ENCODE measurements at places on chromosomes 12 and 14.

- DNase-seq: no peak
Observed at GRCh38 chr14:22547313-22547947, 41.6 kb downstream of the DAD1 start.

DNA sequence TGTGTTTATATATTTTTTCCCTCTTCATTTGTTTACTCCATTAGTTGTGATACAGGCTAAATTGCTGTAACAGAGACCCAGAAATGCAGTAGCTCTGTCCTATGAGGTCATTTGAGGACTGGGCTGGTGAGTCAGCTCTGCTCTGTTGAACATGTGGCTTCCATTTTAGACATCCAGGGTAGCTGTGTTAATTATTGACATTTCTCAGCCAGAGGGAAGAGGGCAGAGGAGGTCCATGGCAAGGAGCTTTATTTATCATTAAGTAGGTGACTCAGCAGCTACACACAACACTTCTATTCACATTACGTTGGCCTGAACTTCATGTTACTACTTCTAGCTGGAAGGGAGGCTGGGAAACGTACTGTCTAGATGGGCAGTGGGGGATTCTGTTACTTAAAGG is 85.4 kb downstream of the PTCSC3 start:
- no peak for DNase-seq

DNA sequence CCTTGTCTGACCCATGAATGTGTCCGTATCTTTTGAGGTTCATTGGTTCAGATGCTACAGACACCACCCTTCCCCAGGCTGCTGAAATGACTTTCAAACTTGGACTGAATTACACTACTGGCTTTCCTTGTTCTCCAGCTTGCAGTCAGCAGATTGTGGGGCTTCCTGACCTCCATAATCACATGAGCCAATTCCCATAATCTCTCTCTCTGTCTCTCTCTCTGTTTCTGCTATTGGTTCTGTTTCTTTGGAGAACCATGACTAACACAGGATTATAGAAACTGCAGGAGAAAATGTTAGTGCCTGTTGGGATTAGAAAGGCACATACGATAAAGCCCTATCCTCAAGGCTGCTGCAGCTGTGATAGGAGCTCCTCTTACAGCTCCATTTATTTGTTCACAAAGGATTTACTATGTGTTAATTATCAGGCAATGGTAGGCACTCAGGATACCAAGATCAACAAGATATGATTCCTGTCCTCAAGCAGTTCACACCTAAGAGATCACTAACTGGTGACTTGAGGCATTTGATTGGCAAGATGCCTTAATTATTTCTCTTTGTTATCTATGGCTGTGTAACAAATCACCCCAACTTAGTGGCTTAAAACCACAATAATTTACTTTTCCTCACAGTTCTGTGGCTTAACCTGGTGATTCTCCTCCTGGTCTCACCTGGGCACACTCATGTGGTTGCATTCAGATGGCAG is 10.2 kb upstream of the NYNRIN start:
- no peak for DNase-seq

GRCh38 chr14:69581316-69581935 is 6.8 kb upstream of the CCDC177 start:
- DNase-seq: no peak

GRCh38 chr14:90892970-90893369 is 76.7 kb upstream of the TTC7B start:
- DNase-seq: no peak

DNA sequence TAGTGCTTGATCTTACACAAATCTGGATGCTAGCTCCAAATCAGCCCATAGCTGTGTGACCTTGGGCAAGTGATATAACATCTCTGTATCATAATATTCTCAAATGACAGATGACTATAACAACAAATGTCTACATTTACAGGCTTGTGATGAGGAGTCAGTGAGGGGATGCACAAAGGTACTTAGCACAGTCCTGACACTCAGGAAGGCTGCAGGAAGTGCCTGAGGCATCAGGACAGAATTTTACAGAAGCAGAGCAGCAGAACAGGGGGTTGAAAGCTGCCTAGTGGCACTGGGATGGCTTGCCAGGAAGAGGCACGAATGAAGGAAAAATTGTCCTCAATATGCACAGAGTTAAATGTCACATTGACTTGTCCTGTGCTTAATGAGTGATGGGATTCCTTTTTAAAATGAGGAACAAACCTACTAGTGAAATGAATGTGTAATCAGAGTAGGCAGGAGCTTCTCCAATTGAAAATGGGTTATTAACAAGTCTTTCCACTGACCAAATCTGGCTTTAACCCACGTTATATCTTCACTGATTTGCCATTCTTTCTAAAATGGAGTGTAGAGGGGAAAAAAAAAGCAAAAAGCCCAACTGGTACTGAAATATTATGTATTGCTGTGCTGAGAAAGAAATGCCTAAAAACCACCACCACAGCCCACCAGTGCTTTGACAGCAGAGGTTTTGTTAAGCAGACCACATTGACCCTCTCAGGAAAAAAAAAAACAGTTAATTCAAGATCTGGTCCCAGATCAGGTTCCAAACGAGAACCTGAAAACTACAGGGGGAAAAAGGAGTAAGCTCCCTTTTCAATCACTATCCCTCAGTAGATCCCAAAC is 11.6 kb downstream of the BTG1 start:
- DNase-seq: no peak

DNA sequence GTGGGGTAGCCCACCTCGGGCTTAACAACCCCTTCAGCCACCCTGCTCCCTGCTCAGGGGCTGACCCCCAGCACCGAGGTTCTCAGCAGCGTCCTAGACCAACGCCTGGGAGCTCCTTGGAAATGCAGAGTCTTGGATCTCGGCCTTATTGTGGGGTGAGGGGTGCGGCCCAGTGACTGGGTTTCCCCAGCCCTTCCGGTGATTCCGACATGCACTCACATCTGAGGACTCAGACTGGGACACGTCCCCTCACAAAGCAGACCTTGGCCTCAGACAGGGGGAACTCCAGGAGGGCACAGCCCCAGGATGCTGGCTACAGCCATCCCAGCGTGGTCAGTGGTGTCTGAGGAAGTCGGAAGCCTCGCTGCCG is 117.7 kb downstream of the RFLNA start:
- no peak for DNase-seq

- no peak for DNase-seq
Observed at GRCh38 chr14:21309956-21310355, 30.1 kb downstream of the RPGRIP1 start.

- DNase-seq: no peak
Observed at GRCh38 chr12:94948232-94948810, 55.2 kb downstream of the NDUFA12 start.

GRCh38 chr12:2295941-2296461 is 243.2 kb downstream of the CACNA1C start:
- DNase-seq: no peak

DNA sequence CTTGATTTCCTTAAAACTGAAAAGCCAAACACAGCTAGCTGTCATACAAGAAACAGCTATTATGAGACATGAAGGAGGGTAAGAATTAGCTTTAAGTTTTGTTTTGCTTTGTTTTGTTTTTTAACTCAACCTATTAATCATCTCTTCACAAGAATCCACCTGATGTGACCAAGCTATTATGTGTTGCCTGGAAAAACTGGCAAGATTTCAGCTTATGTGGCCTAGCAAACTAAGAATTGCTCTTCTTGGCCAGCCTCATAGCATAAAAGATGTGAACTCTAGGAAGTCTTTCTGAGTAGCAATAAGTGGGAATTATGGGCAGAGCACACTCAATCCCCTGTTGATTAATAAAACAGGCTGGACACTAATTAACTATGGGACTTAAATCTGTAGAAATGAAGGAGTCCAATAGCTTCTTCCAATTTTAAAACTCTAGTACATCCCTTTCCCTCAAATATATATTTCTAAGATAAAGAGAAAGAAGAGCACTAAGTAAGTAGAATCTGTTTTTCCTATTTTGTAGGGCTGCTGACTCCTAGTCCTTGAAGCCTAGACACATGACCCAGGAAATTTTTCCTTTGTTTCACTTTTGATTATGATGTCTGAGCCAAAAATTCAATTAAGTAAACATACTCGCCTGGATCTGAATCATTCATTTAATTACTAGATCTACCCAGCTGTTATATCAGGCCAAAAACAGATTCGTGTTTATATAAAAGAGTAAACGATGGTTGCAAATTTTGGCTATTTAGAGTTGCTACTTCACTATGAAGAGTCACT is 75.7 kb downstream of the GTF2A1 start:
- DNase-seq: no peak

DNA sequence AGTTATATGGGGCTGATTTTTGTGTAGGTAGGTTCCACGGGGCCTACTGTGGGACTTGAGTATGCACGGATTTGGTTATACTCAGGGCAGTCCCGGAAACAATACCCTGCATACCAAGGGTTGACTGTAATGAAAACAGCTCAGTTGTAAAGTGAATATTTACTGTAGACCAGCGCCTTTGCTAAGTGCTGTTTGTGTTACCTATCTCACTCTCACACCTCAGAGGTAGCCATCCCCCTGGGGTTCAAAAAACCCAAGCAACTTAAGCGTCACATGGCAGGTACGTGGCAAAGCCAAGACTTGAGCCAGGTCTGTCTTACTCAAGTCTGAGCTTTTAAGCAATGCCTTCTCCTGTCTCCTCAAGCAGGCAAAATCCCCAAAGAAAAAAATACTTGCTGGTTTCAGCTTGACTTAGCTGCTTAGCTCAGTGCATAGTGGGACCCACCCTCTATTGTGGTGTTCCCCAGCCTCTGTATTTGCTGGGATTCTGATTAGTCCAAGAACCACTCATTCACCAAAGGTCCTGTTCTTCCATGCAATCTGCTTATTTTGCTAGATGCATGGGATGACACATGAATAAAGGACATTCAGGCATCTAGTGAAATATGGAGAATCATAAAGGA is 34.2 kb upstream of the STRN3 start:
- no peak for DNase-seq

Measured in stimulated activated CD4-positive, alpha-beta T cell treated with anti-CD3 and anti-CD28 coated beads, TNF-alpha, amount 100 ng/mL, for 1 hour (primary cell).